ENCODE measurements at places on chromosomes 3 and 15.

GRCh38 chr3:52841211-52841980 lies 6.6 kb upstream of the MUSTN1 start:
- DNase-seq: no peak

DNA sequence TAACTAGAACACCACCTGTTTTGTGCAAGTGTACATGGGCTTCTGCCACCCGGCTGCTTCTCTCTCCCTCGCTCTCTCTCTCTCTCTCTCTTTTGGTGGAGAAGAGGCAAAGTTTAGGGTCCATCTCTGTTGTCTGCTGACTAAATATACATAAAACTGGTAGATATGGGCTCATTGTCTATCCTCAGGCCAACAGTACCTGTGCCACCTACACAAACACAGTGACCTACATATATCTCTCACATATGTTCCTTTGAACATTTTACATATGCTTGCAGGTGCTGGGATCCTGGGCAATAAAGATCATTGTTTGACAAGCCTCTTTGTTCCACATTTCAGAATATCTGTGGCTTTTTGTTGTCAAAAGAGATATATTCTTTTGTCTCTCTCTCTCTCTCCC lies 256.3 kb upstream of the KCNH8 start:
- no peak for DNase-seq

DNA sequence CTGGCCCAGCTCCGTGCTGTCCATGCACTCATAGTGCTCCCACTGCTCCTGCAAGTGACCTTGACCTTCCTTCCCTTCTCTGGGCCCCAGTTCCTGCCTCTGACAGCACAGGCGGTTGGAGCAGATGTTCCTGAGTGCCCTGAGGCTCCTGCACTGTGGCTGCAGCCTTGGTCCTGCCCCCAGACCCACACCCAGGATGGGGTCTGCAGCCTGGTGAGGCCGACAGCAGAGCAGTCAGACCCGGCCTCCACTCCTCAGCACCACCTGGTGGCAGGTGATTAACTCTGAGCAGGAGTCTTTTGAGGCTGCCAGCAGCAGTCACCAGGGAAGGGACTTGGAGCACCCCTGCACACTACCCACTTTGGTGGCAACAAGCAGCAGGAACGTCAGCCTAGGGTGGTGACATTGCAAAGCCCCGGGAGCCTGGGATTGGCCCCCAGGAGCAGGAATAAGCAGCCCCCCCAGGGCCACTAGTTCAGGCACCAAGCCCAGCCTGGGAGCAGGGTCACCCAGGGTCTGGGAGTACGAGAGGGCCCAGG lies 64.6 kb downstream of the CYP11A1 start:
- no peak for DNase-seq

GRCh38 chr3:197132916-197133530 lies 103.4 kb upstream of the MELTF start:
- no peak for DNase-seq

DNA sequence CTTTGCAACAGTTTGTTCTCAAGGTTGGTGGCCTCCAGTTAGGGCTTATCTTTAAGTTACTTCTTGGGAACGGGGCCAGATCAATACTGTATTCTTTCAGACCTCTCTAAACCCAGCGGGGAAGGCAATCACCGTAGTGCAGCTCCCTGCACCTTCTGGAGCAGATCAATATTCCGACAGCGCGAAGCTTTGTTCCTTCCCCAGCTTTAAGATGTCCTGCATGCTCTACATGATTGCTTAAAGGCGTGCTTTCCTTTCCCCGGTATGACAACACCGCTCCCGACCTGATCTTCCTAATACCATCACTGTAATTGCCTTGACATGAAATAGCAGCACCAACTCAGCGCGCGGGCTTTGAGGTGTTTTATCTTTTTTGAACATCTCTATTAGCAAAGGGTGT lies 755.2 kb downstream of the NR2F2 start:
- no peak for DNase-seq

DNA sequence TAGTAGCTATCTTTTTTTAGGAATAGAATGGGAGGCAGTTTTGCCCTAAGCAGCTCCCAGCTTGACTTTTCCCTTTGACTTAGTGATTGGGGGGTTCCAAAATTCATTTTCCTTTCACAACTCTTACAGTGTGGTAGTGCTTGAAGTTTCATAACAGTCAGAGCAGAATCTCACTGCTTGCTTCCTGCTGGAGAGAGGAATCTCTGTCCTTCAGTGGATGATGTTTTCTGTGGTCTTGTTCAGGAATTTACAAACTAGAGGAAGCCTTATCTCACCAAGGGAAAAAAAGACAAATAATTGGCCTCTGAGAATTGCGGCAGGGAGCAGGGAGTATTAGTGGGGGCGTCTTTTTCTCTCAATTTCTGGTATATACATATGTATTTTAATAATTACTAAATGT lies 326.6 kb upstream of the C2CD4B start:
- DNase-seq: no peak

DNA sequence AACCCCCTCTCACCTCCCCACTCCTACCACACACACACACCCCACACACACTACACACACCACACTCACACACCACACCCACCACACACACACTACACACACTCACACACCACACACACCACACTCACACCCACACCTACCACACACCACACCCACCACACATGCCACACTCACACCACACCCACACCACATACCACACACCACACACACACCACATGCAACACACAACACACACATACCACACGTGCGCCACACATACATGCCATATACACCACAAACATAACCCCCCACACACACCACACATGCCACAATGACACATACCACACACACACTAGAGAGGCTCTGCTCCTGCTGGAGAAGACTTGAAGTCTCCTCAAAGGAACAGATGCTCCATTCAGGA lies 5.9 kb upstream of the ITPKA start:
- no peak for DNase-seq

DNA sequence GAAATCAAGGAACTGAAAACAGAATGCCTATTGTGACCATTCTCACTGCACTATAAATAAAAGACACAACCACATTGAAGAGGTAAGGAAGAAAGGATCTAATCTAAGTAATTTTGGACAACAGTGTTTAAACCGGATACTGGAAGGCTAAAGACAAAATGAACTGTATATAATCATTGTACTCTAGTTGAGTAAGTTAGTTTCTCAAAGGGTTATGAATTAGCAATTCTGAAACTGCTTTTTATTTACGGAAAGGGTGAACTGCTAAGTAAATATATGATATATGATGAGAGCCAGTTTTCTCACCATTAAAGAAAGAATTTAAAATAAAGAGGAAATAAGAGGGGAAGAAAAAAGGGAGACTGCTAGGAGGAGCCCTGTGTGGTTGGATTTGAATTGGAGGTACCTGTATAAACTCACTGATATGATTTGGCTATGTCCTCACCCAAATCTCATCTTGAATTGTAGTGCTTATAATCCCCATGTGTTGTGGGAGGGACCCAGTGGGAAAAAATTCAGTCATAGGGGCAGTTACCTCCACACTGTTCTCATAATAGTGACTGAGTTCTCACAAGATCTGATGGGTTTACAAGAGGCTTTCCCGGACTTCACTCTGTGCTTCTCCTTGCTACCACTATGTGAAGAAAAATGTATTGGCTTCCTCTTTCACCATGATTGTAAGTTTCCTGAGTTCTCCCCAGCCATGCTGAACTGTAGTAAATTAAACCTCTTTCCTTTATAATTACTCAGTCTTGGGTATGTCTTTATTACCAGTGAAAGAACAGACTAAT lies 607.7 kb downstream of the PYDC2 start:
- DNase-seq: no peak

GRCh38 chr15:39909007-39909406 lies 11.1 kb downstream of the GPR176 start:
- no peak for DNase-seq

DNA sequence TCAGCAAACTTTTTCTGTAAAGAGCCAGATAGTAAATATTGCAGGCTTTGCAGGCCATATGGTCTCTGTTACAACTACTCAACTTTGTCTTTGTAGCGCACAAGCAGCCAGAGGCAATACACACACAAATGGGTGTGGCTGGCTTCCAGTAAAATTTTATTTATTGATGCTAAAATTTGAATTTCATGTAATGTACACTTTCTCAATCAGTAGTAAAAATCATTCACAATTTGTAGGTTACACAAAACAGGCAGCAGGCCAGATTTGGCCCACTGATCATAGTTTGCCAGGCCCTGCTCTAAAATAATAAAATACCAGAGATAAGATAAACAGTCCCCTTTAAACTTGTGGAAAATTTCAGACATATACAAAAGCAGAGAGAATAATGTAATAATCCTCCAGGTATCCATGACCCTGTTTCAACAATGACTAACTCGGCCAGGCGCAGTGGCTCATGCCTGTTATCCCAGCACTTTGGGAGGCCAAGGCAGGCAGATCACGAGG lies 330.3 kb downstream of the SHQ1 start:
- DNase-seq: no peak

DNA sequence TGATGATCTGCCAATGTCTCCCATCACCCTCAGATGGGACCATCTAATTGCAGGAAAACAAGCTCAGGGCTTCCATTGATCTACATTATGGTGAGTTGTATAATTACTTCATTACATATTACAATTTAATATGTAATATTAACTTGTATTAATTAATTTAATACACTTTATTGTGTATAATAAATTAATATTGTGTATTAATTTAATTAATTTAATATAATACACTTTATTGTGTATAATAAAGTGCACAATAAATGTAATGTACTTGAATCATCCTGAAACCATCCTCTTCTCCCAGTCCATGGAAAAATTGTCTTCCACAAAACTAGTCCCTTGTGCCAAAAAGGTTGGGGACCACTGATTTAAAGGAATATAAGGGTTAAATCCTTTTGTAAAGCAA lies 123.4 kb downstream of the FBN1 start:
- DNase-seq: no peak

DNA sequence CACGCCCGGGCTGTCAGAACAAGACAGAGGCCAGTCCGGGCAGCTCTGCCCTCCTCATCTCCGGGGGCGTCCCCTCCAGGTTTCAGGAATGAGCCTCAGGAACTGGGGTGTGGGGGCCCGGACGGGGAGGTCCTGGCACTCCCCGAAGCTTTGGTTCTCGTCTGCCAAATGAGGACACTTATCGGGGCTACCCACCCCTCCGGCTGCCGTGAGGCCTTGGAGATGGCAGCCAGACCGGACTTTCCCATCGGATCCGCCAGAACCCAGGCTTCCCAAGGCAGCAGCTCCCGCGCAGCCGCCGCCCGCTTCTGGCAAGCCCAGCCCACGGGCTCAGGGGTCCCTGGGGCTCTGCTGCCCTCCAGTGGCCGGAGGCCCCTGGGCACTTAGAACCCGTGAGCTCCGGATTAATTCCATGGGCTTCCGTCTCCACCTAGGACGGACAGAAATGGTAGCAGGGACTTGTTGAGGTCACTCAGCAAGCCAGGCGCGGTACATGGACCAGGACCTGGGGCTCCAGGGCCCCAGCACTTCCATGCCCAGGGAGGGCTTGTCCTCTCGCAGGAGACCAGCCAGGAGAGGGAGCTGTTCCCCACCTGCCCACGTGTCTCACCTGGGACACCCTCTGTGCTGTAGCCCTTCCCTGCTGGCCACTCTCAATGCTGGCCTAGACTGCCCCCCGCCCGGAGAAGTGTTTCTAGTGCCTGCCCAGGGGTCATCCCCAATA lies 89.4 kb downstream of the LINGO1 start:
- peak; percentile 50 for DNase-seq

DNA sequence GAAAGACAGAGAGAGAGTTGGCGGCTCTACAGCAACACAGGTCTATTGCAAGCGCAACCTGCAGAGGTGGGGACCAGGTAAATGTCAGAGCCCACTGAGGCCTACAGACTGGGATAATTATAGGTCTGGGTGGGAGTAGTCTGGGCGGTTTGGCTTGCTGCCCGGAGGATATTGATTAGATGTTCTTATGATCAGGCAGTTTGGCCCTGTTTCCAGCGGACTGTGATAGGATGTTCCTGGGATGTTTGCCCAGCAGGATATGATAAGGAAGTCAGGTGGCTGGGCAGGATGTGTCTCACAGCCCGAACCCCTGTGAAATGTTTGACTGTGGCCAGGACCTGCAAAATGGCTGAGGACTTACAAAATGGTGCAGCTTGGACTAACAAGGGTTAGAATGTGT lies 364.9 kb downstream of the NAALADL2 start:
- DNase-seq: no peak

DNA sequence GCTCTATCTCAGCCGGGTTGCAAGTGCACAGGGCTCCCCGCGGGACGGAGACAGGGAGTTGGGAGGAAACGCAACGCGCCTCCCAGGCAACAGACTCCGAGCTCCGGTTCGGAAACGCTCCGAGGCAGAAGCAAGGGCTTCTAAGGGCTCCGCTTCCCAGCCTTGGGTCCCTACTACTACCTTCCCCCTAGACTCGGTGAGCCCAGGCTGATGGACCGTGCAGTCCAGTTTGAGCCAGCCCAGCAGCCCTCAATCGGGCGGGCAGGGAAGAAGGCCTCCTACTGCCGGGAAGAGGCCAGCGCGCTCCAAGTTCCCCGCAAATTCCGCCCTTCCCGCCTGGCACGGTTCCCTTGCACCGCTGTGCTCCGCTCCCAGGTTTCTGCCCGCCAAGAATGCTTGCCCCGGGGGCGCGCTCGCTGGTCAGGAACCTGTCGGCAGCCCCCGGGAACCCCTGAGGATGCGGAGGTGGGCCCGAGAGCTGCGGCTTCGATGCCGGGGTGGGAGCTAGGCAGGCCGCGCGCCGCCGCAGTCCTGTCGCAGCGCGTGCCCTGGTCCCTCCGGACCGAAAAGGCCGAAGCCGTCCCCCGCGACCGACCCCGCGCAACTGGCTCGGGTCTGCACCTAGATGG lies 728 bp downstream of the TRANK1 start:
- DNase-seq: peak; percentile 42

- no peak for DNase-seq
Measured at GRCh38 chr3:183629546-183630301, 5.7 kb upstream of the KLHL24 start.

DNA sequence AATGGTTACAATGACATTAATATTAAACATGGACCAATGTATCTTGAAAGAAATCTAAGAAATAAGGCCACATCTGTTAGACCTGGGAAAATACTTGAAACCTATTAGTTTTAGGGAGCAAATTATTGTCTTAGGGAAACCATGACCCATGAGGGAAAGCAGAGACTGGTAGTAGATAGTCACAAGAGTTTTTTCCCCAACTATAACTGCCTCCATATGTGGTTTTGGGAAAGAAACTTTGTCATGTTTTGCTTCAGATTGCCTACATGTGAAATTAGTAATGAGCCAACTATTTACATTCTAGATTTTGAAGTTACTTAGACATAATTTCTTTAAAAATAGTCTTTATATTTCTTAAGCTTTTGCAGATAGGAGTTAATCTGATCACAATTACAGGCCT lies 474.9 kb downstream of the ROBO2 start:
- DNase-seq: no peak
